Stimulated activated CD8-positive, alpha-beta memory T cell treated with anti-CD3 and anti-CD28 coated beads, Interleukin-4, amount 100 ng/mL, for 48 hours (primary cell): ENCODE measurements at places on chromosomes 6 and 20.

- peak; percentile 64 for DNase-seq
Measured at GRCh38 chr20:41029150-41029901, 704 bp downstream of the TOP1 start.

- DNase-seq, result no peak
Measured at GRCh38 chr20:19405958-19406357, 193.5 kb downstream of the SLC24A3 start.

DNA sequence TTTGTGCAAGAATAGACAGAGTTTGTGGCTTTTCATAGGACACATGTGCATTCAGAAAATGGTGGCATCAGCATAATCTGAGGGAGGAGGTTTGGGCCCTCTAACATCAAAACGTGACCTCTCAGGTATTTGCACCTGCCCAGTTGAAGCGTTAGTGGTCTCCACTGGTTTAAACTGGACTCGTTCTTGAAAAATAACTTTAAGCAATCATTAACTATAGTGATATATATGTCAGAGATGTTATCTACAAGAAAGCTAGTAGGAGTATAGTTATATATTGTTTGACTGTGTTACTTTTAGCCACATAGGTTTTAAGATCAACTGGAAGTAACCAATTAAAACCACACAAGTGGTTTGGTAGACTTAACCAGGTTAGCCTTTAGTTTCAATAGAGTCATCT lies 607.4 kb downstream of the MAFB start:
- no peak for DNase-seq

GRCh38 chr6:87333591-87334181 lies 4.6 kb upstream of the GJB7 start:
- no peak for DNase-seq

DNA sequence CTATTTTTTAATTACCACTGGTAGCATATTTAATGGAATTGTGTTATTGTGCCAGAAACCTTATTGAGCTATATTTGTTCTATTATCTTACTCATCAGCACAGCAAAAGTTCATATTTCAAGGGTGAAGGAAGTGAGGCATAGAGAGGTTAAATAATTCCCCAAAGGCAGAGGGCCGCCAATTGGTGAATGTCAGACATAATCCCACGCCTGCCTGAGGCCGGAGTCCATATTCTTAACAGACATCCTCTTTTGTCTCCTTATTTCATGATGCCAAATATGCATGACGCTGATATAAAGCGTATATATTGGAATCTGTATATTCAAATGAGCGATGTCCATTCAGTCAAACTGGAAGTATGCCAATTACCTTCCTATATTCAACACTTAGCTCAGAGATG lies 505.0 kb upstream of the SLC35B3 start:
- DNase-seq, result no peak

- no peak for DNase-seq
Measured at GRCh38 chr6:139341060-139341459, 33.4 kb downstream of the CITED2 start.

- no peak for DNase-seq
Measured at GRCh38 chr20:50446351-50447101, 63.7 kb upstream of the PTPN1 start.

GRCh38 chr6:12249541-12250382 lies 40.4 kb upstream of the EDN1 start:
- DNase-seq, result no peak

DNA sequence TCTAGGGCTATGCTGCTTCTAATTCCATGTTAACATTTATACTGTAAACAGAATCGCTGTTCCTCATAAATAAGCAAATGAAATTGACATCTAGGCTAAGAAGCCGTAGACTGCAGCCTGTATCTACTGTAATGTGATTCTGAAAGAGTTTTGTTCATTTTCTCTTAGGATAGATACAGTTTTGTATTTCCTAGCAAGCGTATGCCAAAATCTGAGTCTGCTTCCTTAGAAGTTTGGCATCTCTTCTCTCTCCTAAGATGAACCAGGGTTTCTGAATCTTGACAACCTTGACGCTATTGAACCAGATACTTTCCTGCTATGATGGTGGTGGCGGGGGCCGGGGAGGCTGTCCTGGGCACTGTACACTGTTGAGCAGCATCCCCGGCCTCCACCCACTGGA lies 198.0 kb downstream of the TSHZ2 start:
- DNase-seq, result no peak

DNA sequence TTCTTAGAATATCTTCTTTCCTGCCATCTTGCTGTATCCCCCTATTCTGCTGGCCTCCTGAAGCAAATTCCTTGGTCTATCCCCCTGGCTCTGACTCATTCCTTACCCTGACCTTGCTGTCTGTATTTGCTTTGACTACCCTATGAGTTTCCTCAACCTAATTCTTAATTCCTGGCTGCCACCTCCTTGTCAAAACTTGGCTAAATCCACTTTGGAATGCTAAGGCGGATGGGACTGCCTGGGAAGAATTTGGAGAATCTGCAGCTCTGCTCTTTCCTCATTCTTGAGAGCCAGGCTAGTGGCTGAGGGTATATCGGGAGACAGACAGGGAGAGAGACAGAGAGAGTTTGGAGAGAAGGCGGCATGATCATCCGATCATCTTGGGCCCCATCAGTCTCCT lies 24.4 kb downstream of the CAP2 start:
- DNase-seq, result no peak

DNA sequence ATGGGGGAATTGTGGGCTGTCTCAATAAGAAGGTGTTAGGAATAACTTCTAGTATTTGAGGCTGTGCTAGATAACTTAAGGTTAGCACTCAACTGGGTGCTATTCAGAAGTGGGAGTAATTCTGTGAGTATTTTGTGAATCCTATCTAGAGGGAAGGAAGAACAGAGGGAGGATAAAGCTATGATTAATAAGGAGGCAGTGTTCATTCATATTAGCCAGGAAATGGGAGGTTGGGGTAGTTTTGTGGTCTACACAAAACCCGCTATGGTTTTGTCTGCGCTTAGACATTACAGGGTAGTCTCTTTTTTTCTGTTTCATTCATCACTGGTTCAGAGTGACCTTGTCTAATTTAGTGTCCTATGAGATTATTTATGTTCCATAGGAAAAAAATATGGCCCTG lies 341.0 kb downstream of the ARHGAP18 start:
- no peak for DNase-seq

DNA sequence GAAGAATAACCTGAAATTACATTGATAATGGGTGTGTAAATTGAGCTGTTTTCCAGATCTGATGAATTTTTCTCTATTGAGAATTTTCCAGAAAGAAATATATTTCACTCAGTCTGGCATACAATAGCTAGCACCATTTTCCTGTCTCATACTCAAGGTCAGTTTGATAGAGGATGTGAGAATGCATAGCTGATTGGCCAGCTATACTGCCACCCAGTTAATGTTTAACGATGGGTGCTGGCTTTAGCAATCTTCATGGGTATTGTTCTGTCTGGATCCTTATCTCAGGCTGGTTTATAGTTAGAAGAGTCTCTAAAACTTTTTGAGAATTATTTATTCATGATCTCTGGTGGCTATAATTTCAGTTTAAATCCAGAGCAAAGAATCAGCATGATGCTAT lies 147.4 kb downstream of the HDGFL1 start:
- DNase-seq, result no peak

- DNase-seq, result no peak
Measured at GRCh38 chr6:117938311-117938995, 31.4 kb downstream of the SLC35F1 start.

GRCh38 chr20:4160761-4161305 lies 145.5 kb upstream of the RNF24 start:
- DNase-seq, result peak; percentile 64

- no peak for DNase-seq
Measured at GRCh38 chr6:144662812-144663365, 377.8 kb downstream of the UTRN start.

DNA sequence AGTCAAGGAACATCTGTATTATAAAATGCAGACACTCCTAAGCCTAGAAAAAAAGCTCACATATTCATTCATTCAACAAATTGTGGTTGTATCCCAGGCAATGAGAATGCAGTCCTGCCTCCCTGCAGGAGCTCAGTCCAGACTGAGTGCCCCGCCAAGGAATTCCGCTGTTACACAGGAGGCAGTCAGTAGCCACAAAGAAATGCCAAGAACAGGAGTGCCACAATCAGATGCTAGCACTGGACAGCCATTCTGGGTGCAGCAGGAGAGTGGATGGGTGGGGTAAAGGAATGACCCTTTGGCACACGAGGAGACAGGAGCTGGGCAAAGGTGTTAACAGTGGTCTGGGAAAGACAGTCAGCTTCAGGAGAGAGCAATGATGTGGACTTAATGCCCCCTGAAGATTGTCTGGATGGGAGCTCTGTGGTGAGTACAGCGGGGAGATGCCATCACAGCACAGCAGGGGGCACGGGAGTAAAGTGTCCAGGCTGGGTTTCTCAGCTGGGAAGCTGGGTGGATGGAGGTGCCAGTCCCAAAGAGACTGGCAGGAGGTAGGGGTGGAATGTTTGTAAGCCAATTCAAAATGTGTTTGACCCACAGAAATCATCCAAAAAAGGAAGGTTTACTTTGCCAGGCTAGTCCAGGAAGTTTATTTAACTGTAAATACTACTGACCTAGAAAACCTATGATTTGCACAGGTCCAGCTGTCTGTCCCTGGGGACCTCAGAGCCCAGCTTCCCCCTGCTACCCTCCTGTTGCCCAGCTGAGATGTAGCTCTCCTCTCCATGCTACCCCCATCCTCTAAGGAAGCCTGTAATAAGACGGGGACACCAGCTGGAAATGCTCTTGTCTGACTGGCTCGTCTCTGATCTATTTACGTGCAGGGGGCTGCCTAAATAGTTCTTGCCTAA lies 84.1 kb downstream of the SLC23A2 start:
- no peak for DNase-seq

DNA sequence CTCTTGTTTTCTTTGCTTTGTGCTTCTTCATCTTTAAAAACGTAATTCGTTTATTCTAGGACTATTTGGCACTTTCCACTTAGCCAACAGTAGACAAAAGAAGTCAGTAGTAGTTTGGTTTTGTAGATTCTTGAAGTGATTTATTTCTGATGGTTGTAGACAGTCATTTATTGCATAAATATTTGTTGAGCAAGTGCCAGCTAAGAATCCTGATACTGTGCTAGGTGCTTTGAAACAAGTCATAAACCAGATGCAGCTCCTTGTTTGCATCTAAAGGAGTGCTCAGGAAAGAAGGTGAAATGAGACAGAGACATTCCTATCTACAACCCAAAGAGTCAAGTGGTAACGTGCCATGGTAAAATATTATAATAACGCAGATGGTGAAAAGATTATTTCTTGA lies 469.1 kb downstream of the GJA1 start:
- DNase-seq, result no peak

GRCh38 chr6:56851074-56851473 lies 103.8 kb upstream of the BEND6 start:
- DNase-seq, result no peak

GRCh38 chr6:52541135-52541534 lies 35.7 kb downstream of the TRAM2 start:
- no peak for DNase-seq

DNA sequence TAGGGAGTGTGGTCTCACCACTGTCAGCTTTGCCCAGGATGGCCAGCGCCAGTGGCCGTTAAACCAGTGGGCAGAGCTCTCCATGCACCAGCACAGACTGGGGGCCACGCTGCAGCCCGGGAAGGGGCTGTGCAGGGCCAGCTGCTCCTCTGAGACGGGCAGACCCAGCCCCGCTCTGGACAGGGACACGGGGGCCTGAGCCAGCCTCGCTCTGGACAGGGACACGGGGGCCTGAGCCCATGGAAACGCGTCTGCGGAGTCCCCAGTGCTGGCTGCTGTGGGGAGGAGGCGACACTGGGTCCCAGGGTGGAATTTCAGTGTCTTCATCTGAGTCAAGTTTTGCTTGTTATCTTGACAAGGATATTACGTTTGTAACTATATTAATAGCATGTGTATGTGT lies 402.7 kb downstream of the CDH4 start:
- no peak for DNase-seq
